Ovary (tissue), 10 donors: ENCODE measurements at places on chromosomes 7 and 10.

DNA sequence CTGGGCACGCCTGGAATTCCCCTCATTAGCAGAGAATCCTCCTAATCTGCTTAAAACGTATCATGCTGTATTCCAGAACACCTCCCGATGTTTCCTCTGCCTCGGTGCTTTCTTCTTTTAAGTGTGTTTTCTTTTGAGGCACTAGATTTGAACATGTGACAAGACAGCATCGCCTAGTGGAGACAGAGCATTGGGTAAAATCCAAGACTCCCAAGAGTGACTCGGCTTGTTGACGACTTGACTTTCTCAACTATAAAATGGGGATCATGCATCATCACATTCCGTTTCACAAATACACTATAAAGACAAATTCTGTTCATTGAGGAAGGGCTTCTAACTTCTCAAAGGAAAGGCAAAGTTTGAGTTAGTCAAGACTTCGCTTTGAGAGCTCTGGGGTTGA lies 105.6 kb upstream of the RNF32 start:
- DNase-seq: no peak

- no peak for DNase-seq
These were observed 96.0 kb downstream of the SAMD9 start for GRCh38 chr7:93021748-93022147.

- DNase-seq: no peak
These were observed 71.7 kb downstream of the CREB5 start for GRCh38 chr7:28483908-28484605.

DNA sequence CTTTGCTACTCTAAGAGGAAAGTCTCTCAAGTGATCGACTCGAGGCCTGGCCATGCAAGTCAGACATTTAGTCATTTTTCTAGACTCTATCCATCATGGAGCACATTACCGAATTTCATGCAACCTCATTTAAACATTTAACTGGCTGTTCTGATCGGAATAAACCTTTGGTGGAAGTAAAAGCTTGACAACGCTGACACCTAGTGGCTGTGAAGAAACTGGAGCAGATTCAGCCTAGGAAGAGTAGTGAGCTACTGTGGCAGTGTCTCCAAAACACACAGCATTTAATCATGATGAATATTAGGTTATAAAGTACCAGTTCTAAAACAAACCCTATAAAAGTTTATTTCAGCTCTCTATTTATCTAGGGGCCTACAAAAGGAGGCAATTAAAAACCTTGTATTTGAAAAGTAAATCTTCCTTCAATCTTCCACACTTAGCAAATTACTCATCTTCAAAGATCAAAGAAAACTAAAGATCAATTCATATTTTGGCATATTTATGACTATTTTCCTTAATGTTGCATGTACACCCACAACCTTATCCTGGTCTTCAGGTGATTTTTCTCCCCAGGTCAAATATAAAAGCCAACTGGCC lies 175.0 kb downstream of the CTNNA3 start:
- DNase-seq: no peak

DNA sequence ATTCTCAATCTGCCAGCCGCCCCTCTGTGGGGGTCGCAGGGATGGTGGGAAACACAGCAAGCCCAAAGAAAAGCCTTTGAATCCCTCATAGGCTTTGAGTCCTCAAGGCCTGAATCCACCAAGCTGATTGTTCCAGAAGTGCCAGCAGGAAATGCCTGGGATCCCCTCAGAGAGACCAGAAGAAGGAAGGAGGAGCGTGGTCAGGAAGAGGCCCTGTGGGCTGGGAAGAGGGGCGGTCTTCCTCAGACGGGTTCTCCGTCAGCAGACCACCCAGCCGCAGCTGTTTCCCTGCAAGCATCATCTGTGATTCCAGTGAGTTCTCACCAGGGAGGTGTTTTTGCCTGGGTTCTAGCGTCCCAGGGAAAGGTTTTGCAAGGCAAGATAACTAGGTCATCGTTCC lies 190.0 kb upstream of the KLF6 start:
- no peak for DNase-seq

DNA sequence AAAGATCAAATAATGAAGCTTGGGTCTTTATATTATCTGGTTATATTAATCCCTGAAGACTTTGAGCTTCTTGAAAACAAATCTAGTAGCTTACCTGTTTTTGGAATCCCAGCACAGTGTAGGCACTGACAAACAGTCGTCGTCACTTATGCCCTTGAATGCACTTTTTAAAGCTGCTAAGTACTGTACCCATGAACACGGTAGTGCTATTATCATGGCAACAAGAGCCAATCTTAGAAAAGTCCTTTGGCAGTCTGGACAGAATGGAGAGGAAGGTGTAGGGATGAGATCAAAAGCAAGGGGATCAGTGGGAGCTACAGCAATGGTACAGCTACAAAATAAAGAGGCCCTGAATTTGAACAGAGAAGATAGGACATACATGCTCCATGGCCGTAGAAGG lies 9.4 kb downstream of the SLC25A13 start:
- no peak for DNase-seq

- DNase-seq: no peak
These were observed 24.3 kb downstream of the AP5Z1 start for GRCh38 chr7:4799508-4800268.

GRCh38 chr10:49220031-49220430 lies 31.8 kb upstream of the TMEM273 start:
- no peak for DNase-seq

- no peak for DNase-seq
These were observed 33.7 kb upstream of the C7orf33 start for GRCh38 chr7:148556892-148557291.

GRCh38 chr10:124283949-124284250 lies 134.8 kb downstream of the OAT start:
- no peak for DNase-seq

DNA sequence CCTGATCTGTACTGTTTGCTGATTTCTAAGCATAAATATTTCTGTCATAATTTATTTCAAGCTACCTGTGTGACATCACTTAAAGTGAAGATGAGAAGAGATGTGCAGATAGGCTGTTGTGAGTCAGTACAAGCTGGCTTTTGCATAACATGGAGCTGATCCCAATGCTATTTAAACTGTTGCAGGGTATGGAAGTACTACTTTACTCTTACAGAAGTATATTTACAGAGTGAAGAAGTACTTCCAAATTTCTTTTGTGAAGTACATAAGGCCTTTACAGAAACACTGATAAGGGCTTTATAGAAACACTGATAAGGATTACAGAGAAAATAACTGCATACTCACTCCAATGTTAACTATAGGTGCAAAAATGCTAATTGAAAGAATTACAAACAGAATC lies 911.6 kb downstream of the LRMDA start:
- no peak for DNase-seq

DNA sequence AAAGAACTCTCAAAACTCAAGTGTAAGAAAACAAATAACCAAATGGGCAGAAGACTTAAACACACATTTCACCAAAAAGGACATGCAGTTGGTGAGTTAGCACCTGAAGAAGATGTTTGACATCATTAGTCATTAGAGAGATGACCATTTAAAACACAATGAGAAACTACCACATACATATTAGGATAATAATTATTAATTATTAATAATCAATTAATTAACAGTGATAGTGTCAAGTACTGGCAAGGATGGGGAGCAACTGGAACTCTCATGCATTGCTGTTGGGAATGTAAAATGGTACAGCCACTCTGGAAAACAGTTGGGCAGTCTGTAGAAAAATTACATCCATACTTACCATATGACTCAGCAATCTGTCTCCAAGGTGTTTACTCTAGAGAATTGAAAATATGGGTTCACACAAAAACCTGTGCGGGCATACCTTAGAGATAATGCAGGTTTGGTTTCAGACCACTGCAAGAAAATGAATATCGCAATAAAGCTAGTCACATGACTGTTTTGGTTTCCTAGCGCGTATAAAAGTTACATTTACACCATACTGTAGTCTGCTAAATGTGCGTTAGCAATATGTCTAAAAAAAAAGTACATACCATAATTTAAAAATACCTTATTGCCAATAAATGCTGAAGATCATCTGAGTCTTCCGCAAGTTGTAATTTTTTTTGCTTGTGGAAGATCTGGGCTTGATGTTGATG lies 30.3 kb downstream of the ARID5B start:
- DNase-seq: no peak

- DNase-seq: no peak
These were observed 83.1 kb downstream of the FAS start for GRCh38 chr10:89073719-89074118.

DNA sequence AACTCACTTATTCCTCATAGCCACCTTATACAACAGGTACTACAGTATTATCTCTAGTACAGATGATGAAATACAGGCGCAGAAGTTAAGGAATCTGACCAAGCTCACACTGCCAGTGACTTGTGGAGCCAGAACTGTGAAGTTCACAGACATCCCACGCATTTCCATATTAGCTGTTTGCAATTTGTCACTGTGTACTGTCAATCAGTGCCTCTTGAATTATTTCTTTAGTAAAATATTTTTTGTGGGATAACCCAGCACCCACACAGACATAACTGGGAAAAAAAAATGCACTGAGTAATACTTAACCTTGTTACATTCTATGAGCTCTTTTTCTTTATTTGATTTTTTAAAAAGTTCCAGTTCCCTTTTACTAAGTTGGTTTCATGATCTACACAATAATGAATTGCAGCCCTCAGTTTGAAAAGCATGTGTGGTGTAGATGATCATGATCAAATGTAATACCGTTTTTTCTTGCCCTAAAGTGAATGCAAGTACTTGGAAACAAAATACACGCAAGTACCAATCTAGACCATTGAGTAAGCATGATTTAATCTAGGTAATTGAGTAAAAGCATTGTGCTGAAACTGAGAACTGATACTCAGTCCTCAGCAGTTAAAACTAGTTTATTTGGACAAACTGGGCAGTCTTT lies 14.1 kb downstream of the CUL1 start:
- DNase-seq: no peak

- no peak for DNase-seq
These were observed 11.8 kb upstream of the RRP12 start for GRCh38 chr10:97412891-97413304.

- no peak for DNase-seq
These were observed 42.6 kb upstream of the CC2D2B start for GRCh38 chr10:95864906-95865813.

GRCh38 chr7:106767498-106768323 lies 97.4 kb upstream of the PIK3CG start:
- no peak for DNase-seq

DNA sequence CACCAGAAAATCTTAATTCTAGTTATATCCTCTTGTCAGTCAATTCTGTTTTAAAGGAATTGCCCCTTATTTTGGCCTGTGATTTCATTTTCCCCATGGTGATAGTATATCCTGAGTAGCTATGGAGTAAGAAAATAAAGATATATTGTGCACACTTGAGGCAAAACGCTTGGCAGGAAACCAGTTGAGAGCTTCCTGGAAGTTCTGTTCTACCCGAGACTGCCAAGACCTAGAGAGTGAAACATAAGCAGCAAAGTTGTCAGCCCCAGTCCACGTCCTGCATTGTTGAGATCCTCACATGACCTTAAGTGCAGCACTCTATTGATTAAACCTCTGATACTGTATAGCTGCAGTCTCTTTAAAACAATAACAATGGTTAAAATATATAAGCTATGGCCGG lies 235.2 kb downstream of the CDC14C start:
- DNase-seq: no peak

- DNase-seq: no peak
These were observed 84.7 kb downstream of the MMRN2 start for GRCh38 chr10:86872757-86873156.

DNA sequence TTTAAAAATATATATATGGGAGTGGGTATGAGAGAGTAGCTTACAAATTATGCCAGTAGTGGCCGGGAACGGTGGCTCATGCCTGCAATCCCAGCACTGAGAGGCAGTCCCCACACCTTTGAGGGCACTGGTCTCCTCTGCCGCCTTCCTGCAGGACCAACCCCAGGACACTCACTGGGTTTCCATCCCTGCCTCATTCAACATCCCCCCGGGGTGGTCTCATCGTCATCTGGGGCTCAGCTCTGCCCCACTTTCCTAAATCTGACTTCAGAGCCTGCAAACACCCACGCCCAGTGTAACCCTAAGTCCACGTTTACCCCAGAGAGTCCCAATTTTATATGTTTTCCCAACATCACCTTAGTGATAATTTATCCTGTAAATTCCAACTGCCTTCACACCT lies 96.5 kb downstream of the DIP2C start:
- no peak for DNase-seq

DNA sequence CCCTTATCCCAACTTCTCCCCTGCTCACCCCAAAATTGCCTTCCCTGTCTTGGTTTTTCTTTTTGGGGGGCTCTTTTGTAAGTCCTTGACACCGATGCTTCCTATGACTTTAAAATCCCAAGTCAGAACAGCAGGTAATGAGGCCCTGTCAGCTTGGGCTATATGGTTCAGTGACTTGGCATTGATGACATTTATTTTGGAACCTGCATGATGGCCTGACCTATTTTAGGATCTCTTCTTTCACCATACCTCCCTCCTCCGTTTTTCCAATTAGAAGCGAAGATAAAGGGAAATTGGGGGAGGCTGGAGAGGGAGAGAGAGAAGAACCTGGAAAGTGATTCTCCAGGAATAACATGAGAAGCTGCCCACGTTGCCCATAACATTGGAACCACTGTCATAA lies 424.9 kb upstream of the AUTS2 start:
- DNase-seq: no peak

GRCh38 chr7:11831736-11832495 lies at the start of gene THSD7A:
THSD7A (minus strand) TSS chr7:11832198; CDS start chr7:11831946, 252 bp downstream.
- peak; percentile 37 for DNase-seq

DNA sequence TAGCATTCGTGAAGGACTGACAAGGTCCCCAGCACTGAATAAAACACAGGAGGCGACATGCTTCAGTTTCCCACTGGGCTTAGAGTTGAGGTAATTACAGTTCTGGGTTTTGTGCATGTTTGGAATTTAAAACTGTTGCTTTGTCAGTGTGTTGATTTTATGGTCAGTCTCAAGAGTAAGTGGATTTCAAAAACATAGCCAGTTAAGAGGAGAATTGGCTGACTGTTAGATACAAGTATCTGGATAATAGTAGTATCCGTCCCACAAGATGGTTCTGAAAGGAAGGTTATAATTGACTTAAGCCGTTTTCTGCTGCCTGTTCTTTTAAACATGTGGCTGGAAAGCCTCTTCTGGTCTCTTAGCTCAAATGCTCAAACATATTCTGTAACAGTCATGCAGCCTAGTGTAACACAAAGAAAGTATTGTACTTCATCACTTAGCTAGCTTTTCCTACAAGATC lies 170.9 kb downstream of the POLR1F start:
- DNase-seq: no peak

GRCh38 chr10:48266528-48266927 lies 8.0 kb downstream of the FRMPD2 start:
- no peak for DNase-seq

- no peak for DNase-seq
These were observed 63.4 kb upstream of the POT1 start for GRCh38 chr7:124992851-124993562.

DNA sequence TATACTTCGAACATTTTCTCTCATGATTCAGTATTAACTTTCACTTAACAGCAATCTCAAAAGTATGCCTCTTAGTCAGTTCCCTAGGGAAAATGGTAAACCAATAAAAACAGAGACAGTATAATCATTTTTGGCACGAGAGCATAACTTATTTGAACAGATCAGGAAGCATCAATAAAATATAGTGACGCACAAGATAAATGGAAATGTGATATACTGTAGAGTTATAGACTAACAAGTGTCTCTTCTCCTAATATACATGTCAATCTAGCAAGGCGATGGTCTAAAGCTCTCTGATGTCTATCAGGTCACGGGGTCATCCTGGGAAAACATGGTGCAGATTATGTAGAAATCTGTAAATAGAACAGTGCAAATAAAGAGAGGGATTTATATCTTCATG lies 131.6 kb downstream of the HGF start:
- DNase-seq: no peak

- no peak for DNase-seq
These were observed 8.0 kb downstream of the CCDC186 start for GRCh38 chr10:114166043-114166442.
